ENCODE measurements at places on chromosomes 6 and 20.

DNA sequence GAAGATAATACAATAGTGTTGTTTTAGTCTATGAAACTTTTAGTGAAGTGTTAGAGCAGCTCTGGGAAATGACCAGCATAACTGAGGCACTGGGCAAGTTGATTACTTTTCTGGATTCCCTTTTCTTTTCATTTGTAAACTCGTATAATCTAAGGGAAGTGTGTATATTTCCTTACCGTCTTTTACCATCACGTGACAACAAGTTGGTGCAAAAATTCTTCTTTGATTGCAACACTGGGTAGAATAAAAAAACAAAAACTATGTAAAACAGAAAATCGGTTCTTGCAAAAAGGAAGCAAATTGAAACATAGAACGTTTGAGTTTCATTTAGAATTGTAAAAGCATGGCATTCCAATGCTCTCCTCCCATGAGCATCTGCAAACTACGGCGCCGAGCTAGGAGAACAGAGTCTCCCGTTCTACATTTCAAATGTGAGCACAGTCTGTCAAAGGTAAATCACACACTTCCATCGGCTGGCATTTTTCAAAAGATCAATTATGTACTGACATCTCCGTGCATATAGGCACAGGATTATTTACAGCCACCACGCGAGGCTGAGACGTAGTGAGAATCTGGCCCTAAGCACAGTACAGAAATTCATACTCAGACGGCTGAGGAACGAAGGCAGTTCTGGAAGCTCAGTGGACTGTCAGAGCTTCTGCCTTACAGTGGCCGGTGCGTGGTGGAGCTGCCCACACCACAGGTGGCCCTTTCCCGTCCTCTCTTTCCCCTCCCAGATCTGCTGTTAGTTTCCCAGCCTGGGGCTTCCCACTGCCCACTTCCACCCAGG lies 314.0 kb downstream of the BMP7 start:
- no peak for DNase-seq

DNA sequence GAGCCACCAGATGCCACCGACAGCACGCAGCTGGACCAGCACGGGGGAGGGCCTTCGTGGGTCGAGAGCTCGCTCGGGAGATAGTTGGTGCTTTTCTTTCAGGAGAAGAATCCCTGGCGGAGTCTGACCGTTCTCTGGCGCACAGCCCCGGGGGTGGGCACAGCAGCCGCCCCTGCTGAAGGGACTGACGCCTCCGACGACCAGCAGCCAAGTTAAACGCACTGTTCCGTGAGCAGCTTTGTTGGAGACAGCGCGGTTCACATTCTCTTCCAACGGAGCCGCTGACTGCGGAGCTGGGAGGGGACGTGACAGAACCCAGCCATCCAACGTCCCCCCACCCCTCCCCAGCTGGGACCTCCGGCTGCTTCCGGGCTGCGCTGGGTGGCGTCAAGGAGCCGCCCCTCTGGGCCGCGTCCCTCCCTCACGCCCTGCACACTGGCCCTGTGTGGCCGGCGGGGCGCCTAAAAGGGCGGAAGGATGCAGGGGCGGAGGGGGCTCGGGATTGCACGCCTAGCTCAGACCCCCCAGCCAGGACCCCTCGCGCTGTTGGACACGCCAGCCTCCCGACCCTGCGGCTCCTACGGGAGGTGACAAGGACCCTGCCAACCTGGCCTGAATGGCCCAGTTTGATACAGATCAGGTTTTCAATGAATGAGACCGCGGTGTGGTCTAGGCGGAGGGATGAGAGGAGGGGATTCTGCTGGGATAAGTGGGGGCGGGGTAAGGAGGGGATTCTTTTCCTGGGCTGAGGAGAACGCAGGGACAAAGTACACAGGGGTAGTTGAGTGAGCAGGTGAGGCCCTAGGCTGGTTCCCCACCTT lies 36.4 kb upstream of the KHDC1 start:
- no peak for DNase-seq

- DNase-seq, result no peak
Observed at GRCh38 chr6:69090132-69090531, 455.1 kb downstream of the ADGRB3 start.

- peak; percentile 56 for DNase-seq
Observed at GRCh38 chr6:32668226-32668747, 1.8 kb upstream of the HLA-DQB1 start.

DNA sequence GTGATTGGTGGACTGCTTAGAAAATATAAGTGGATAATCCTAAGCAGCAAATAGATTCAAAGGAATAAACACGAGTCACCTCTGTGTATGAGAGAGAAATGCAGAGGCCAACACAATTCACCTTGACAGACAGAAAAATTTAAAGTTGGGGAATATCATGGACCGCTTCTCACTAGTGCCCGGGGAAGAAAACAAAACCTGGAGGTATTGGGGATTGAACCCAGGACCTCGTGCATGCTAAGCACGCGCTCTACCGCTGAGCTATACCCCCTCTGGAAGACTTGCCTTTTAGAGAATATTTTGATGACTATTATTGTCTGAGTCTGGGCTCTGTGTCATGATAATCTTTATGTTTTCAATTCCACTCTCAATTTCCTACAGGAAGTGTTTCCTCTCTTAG lies 111.9 kb downstream of the TRIM27 start:
- DNase-seq, result no peak

DNA sequence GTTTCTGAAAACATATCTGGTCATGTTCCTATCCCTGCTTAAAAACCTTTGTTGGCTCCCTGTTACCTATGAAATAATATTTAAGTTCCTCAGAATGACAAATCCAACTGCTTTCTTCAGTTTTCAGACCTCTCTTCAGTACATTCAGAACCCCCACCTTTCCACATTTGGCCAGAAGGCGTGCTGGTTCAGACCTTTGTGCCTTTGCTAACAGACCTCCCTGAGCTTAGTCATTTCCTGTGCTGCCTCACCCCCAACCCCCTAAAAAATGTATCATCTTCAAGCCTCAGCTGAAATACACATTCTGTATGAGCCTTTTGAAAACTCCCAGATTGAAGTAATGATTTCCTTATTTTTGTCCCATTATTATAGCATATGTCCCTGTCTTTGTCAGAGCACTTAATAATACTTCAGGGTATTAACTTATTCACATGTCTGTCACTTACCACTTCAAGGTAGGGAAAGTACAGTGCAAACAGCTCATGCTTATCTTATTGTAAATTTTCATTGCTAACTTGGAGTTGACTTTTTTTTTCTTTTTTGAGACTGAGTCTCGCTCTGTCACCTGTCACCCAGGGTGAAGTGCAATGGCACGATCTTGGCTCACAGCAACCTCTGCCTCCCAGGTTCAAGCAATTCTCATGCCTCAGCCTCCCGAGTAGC lies 19.7 kb downstream of the FAM217A start:
- peak; percentile 85 for DNase-seq

DNA sequence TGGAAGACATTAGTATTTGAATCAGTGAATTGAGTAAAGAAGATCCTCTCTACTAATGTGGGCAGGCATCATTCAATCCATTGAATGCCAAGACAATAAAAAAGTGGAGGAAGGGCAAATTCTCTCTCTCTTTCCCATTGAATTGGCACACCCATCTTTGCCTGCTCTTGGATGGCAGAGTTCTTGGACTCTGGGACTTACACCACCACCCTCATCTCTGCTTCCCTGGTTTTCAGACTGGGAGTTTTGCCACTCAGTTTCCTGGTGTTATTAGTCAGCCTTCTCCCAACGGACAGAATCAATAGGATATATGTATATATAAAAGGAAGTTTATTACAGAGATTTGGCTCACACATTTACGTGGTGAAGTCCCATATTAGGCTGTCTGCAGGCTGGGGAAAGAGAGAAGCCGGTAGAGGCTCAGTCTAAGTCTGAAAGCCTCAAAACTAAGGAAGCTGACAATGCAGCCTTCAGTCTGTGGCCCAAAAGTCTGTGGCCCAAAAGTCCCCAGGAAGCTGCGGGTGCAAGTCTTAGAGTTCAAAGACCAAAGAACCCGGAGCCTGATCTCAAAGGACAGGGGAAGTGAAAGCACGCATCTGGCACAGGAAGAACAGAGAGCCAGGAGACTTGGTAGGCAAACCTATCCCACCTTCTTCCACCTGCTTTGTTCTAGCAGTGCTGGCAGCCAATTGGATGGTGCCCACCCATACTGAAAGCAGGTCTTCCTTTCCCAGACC lies 64.4 kb downstream of the SMPDL3A start:
- no peak for DNase-seq

DNA sequence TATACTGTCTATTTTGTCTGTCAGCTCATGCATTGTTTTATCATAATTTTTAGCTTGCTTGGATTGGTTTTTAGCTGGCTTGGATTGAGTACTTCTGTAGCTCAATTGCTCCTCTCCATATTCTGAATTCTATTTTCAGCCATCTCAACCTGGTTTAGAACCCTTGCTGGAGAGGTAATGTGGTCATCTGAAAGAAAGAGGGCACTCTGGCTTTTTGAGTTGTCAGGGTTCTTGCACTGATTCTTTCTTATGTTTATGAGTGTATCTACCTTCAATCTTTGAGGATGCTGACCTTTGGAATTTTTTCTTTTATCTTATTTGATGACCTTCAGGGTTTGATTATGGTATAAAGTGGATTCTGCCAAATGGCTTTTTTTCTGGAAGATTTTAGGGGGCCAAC lies 632.7 kb upstream of the ID4 start:
- no peak for DNase-seq

GRCh38 chr6:107344383-107344782 lies 115.0 kb downstream of the PDSS2 start:
- DNase-seq, result no peak

DNA sequence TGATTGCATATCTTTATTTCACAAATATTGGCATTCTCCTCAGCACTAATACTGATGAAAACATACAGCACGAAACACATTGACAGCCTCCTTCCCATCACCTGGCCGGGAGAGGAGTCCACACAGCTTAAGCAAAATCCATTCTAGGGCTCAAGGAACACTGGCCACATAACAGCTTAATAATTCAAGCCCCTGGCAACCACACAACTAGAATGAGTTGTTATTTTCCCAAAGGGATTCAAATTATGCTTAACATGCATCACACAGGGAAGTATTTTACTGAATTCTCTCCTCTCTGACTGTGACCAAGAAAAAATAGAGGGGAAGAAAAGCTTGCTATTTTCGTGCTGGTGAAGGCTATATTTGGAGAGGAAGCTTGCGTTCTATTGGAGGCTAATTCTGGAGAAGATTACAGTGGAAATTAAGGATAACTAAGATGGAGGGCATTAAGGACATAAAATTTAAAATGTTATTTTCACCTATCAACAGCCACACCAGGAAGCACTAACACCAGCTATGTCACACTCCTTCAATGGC lies 198.5 kb downstream of the ADGRG6 start:
- DNase-seq, result no peak

DNA sequence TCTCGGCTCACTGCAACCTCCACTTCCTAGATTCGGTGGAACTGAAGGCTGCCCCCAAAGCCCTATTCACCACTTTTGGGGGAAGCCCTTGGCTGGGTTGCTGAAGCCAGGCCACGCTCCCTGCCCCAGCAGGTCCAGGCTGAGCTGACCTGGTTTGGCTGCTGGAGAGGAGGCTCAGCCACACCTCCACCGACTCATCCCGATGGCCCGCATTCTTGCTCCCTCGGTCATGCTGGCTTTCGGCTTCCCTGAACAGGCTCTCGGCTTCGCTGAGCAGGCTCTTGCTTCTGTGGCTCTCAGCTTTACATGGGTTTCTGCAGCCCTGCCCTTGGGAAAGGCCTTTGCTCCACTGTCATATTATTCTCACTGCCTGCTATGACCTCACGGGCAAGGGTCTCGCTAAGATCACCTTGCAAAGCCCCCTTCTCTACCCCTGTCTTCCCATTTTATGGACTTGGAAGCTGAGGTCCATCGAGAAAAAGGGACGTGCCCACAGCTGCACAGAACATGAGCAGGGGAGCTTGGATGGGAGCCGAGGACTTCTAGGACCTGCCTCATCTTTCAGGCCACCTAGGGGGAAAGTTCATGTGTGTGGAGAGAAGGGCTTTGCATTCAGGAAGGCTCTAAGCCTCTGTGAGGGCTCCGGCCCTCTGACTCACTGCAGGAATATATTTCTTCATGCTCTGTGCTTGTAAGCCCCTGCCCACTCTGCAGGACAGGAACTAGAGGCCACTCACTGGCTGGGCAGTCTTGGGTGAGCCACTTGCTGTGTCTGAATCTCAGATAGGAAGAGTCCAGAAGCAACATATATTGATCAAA lies 15.6 kb downstream of the ARHGAP40 start:
- no peak for DNase-seq

DNA sequence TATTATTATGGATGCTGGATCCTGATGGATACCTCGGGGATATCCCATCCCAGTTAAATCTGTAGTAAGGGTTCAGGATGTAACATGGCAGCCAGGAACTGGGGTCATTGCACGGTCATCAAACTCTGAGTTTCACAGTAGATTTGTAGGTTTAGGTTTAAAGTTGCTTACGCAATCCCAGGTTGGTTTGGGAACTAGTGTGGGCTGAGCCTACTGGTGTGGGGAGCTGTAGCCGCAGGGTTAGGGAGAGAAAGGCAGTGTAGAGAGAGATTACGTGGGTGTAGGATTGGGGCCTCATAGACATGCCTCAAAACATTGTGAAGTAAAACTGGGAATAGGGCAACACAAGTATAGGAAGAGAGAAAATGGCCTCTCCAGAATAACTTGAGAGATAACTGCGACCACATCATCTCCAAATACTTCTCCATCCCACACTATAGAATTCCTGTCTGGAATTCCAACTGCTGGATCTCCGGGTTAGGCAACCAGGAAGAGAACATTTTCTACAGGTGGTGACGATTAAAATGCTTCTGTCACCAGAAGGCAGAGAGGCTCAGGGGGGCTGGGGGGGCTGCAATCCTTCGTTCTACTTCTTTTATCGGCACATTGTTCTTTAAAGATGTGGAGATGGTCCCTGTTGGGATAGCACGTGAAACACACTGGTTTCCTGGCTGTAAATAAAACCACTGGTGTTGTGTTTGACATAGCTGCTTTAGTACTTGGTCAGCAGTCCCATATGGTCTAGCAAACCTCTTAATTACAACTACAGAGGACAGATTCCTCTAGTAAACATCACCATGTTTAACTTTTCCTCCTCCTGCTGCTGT lies 44.9 kb upstream of the TMEM170B start:
- no peak for DNase-seq

DNA sequence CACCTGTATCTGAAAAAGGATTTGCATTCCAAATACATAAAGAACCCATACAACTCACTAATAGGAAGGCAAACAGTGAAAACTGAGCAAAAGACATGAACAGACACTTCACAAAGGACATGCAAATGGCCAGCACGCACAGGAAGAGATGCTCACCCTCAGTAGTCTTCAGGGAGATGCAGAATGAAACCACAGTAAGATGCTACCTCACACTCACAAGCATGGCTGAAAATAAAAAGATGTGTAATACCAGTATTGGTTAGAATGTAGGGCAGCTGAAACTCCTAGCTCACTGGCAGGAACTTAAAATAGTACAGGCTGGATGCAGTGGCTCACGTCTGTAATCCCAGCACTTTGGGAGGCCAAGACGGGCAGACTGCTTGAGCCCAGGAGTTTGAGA lies 64.6 kb downstream of the SNX5 start:
- DNase-seq, result peak; percentile 42

- peak; percentile 17 for DNase-seq
Observed at GRCh38 chr6:20644667-20645370, 110.6 kb downstream of the CDKAL1 start.

DNA sequence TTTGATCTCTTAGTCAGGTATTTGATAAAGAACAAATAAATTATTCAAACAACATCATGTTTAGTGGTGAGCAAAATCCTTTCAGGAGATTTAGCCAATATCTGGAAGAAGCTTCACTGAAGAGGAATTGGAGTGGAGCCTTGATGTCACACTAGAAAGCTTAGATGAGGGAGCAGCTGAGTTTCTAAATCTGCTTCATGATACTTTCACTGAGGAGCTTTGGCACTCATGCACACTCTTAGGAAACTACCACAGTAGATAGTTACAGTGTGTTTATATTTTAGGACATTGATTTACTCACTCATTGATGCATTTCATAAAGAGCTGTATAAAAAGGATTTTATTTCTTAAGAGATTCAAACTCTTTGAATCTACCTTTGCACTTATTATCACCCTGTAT lies 366.2 kb upstream of the BTBD3 start:
- no peak for DNase-seq
